ENCODE measurements at places on chromosomes 12 and 14.

GRCh38 chr14:98705871-98706300, 566.1 kb downstream of the BCL11B start:
- no peak for DNase-seq

GRCh38 chr12:124538194-124539082, 29.0 kb downstream of the NCOR2 start:
- DNase-seq: no peak

GRCh38 chr12:124726596-124727263, 136.9 kb downstream of the SCARB1 start:
- DNase-seq: no peak

DNA sequence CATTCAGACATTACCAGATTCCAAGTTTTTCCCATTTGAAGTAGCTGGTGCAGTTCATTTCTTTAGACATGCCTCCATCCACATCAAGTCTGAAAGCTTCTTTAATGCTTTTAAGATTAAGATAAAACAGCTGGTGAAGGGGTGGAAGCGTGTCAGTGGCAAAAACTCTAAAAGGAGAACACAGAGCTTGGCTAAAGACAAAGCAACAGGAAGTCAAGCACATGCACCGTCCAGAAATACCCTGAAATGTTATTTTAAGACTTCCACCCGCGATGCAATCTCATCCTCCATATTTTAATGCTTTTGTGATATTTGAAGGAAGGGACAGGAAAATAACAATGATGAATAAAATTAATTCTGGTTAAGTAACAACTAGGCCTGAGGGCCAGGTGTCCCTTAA, 31.8 kb downstream of the PPM1H start:
- no peak for DNase-seq

- DNase-seq: peak; percentile 63
Measured at GRCh38 chr12:56007564-56008559, 10.8 kb downstream of the SUOX start.

DNA sequence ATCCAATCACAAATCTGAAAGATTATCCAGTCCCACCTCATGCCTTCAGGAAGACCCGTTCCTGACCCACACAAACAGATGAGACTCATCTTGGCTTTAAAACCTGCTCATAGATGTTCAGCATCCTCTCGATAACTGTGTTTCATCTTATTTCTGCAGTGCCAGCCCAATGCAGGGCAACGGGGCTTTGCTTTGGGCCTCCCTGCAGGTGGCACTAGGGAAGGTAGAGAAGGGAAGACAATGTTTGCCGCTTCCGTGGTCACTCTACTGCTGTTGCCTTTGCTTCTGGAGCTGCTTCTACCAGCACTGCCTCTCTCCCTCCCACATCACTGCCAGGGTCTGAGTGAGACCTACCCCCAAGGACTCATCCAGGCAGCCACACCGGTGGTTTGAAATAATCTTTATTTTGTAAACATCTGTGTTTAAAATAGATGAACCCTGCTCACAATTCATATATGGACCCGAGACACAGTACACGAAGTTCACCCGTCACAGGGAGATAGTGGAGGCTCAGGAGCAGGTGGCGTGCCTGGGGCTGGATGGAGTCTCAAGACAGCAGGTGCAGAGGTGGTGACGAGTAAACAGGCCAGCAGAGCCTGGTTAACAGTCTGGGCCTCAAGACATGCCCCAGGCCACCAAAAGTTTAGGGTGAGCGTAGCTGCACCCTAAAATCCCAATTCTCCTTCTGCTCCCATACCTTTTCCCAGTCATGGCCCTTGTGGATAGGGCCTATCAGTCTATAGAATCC, 3.1 kb upstream of the GPX2 start:
- no peak for DNase-seq

- DNase-seq: no peak
Measured at GRCh38 chr12:106081606-106082005, 57.1 kb downstream of the NUAK1 start.

Data from stimulated activated CD4-positive, alpha-beta T cell treated with anti-CD3 and anti-CD28 coated beads, Interleukin-1b, Interleukin-23, amount 100 ng/mL, for 1 hour (primary cell).